ENCODE measurements at places on chromosomes 11 and 22.
A peak's percentile ranks its signal among the peaks of the same experiment; 100 is the strongest.

DNA sequence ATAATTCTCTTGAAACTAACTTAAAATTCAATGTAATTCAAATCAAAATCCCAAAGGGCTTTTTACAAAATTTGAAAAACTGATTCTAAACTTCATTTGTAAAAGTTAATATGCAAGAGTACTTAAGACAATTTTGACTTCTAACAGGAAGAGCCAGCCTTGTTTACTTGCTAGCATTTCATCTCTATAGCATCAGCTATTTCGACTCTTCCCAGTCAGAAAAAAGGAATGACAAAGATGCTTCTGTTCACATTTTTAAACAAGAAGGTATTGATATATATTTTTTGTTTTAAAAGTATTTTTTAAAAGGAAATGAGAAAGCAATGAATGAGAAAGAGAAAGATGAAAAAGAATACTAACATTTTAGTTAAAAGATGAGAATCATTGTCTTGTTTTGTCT, 16.4 kb downstream of the SLN start:
- no peak for DNase-seq

DNA sequence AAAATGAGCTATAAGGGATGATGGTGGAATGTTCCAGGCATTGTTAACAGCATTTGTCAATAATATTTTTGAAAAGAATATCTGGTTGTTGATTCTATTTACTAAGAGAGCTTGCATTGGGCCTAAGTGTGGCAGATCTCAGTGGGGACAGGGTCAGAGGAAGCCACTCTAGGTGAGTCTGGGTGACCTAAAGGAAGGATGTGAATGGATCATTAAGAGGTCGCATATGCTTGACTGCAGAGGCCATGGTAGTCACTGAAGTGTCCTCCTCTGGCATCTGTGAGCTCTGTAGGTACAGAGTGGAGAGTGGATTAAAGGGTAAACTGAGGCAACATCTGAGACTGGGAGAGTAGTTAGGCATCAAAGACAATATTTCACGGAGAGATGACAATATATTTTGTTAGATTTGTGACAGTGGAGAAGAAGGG, 37.9 kb upstream of the TOP3B start:
- no peak for DNase-seq

DNA sequence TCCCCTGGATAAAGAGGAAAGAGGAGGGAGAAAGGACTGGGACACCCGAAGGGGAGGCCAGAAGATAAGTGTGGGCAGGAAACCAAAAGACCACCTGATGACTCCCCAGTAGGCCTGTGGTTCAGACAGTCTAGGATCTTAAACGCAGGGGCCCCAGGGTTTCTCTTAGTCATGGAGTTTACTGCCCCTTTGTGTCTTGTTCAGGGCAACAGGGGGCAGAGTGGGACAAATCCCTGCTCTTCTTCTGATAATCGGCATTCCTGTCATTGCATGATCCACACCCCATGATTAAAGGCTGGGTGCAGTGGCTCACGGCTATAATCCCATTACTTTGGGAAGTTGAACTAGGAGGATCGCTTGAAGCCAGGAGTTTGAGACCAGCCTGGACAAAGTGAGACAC, 4.7 kb upstream of the TMPRSS13 start:
- DNase-seq, result no peak

DNA sequence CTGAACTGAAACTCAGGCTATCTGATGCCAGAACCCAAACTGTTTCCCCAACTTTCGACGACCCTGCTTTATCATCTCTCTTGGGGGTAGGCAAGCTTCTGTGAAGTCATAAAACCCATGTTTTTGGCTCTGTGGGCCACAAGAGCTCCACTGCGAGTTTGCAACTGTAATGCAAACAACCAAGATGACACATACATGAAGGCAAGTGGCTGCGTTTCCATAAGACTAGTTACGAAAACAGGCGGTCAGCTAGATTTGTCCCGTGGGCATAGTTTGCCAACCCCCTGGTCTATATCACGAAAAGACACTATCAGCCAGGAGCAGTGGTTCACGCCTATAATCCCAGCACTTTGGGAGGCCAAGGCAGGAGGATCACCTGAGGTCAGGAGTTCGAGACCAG, 37.5 kb downstream of the TPST2 start:
- DNase-seq, result no peak

DNA sequence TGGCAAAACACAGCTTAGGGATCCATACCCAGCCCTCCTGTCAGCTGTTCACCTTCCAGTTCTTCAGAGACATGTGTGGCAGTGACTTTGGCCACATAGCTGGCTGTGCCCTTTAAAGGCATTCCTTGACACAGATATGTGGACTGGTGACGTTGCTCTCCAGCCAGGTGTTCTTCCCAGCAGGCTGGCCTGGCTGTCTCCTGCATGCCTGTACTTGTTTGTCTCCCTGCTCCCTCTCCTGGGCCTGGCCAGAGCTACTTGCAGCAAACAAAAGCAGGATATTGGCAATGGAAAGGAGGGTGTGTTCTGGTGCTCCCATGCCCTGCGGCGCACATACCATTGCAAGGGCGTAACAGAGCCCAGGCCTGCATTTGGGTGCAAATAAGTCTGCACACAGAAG, 38.3 kb downstream of the PIK3IP1 start:
- DNase-seq, result peak; percentile 67

- no peak for DNase-seq
These were observed 35.5 kb downstream of the UBASH3B start for GRCh38 chr11:122690801-122691548.

DNA sequence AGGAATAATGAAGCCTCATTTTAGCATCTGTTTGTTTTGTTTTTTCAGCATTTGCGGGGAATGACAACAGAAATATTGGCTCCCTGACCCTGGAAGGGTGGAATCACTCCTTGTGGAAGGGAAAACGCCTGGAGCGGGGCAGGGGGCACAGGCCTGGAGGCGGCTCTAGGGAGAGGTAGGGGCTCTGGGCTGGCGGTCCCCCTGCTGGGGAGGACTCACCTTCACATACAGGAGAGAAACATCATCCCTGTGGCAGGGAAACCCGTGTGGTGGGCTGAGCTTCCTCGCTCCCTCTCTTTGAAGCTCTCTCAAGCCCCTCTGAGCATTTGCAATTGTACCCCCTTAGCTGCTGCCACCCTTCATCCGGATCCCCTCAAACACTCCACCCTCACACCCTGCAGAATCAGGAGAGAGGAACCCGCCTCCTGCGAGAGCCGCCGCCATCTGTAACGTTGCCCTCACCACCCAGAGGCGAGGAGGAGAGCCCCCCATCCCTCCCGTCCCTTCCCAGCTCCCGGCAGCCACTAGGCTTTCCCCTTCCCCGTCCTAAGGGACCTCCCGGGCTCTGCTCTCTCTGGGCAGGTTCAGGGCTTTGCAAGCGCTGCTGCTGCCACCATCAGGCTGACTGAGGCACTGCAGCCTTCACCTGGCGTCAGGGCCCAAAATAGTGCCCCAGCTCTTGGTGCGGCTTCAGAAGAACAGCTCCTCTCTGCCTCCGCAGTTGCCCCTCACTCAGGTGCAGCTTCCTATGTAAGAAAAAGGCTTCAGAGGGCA, 10.4 kb downstream of the KIRREL3 start:
- DNase-seq, result peak; percentile 43

DNA sequence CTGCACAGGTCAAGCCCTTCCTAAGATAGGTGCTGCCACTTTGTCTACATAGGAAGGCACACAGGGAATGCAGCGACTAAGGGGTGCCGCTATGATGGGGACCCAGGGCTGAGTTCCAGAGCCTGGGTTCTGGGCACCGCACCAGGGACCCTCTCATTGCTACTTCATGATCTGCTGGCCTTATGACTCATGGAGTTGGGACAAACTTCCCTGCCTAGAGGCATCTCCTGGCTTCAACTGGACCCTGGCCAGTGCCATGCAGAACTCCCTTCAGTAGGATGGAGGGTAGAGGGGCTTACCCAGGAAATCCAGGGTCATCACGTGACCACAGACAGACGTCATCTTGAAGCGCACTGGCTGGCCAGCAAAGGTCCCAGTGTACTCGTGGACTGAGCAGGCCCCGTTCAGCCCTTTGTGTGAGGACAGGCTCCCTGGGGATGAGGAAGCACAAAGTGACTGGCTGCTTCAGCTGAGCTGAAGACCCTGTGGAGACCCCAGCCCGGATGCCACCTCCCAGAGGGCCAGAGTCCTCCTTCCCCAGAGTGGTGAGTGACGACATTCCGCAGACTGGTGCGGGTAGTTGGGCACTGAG, 8.4 kb downstream of the TOP3B start:
- no peak for DNase-seq

GRCh38 chr11:11545285-11546275, 76.2 kb downstream of the GALNT18 start:
- no peak for DNase-seq

- DNase-seq, result no peak
These were observed 21.2 kb downstream of the GRAMD1B start for GRCh38 chr11:123451183-123451781.

- no peak for DNase-seq
These were observed at the start of gene NCAM1 for GRCh38 chr11:112961146-112961668. NCAM1 (plus strand) TSS chr11:112961420.

- no peak for DNase-seq
These were observed 6.5 kb upstream of the MFNG start for GRCh38 chr22:37492428-37493344.

DNA sequence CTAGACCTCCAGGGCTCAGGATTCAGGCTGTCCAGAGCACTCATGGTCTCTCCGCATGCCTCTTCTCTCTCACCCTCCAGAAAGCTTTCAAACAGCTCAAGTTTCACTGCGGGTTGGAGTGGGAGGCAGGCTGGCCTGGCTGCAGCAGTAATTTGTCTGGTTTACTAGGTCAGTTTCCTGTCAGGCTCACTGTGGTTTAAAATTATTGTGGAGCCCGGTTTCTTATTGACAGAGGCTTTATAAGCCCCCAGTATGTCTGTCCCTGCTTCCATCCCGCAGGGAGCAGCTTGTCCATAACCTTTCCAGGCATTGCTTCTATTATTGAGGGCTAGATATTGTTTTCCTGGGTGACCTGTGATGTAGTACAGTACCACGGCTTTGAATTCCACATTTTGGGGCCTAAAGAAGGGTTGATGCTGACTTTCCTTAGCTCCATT, 235.3 kb upstream of the SORL1-AS1 start:
- no peak for DNase-seq

DNA sequence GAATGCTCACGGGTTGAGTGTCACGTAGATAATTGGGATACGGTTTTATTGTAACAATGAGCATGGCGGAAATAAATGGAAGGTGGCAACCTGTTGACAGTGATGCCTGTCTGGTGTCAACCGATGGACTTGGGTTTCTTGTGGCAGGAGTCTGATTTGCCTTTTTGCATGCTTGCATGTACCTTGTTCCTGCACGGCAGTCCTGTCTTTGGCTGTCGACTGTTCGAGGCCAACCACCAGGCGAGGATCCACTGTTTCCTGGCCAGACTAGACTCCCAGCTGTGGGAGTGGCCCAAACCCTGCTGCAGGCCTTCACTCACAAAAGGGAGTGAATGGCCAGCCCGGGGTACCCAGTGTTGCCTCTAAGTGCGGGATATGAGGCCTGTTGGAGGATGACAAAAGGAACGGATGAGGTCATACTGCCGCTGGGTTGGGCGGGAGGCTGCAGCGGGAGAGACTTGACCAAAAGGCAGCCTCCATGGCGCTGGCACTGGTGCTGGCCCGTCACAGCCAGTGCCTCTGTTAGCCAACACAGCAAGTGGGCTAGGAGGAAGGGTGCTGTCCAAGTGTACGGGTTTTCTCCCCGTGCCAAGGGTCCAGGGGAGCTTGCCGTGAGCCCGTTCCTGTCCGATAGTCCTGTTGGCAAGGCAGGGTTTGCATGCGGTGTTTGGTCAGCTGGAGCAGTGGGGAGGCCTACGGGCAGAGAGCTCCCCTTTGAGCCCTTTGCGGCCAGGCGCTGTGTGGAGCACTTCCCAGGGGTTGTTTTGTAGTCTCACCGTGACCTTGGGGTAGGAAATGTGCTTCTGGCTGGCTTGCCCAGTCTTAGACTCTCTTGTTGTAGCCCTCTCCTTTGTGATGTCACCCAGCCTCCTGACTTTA, 974 bp downstream of the DGCR8 start:
- DNase-seq, result peak; percentile 24

DNA sequence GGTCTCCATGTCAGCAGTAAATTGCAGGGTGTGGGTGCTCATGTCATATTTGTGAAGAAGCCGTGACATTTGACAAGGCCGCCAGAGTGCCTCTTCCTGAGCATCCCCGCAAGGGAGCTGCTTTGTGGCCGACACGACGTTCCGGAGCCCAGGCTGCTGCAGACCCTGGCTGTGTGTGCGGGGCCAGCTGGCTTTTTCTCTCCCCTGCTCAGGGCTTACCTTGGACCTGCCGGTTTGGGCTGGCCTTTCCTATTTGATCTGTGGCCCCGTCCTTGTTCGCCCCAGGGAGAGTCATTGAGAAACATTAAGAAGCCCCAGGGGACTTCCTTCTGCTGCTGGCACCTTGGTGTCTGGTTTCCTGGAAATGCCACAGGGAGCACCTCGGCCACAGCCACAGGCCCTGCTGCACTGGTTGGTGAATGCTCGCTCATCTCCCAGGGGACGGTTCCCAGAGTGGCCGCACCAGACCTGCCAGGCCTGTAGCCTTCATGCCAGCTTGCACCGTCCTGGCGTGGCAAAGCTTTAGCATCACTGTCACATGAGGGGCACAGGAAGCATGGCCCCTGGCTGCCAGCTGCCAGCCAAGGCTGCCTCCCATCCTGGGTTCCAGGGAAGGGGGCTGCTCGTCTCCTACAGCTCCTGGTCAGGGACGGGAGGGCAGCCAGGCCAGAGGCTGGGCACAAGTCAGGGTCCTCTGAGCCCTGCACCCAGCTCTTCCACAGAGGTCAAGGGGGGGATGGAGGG, 5.4 kb downstream of the GRK2 start:
- no peak for DNase-seq

- DNase-seq, result no peak
These were observed 210.3 kb upstream of the ZBED5 start for GRCh38 chr11:11068113-11068512.

DNA sequence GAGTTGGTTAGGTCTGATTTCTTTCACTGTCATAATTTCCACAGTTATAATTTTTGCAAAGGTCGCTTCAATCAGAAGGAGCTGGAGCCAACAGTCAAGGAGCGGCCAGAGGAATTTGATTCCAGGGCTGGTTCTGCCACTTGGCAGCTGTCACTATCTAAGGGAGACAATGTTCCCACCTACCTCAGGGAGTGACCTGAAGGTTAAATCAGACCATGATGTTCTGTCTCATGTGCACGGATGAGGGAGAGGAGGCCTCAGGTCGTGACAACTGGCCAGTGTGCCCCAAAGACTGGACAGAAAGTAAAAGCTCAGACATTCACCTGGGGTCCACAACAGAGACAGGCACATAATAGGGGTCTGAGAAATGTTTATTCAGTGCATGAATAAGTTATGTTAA, 7.6 kb downstream of the MRGPRD start:
- DNase-seq, result no peak

GRCh38 chr11:114061048-114061680, 1.7 kb downstream of the ZBTB16 start:
- DNase-seq, result no peak

Data from LoVo (cell line).